ENCODE measurements at places on chromosomes 2 and 18.
A peak's percentile ranks its signal among the peaks of the same experiment; 100 is the strongest.

DNA sequence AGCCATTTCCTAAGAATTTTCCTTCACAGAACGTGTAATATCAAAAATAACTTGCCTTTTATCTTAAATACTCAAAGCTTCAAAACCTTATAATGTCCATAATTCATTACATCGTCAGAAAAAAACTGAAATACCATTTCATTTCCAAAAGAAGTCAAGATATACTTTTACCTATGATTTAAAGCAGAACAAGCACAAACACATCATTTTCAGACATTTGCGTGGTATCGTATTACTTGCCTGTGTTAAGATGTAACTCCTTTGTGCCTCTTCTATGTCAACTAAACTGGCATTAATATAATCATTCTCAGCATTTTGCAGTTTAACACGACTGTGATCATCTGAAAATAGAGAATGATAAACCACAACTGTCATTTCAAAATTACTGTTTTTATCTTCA lies 47.5 kb downstream of the PTPN2 start:
- no peak for DNase-seq

DNA sequence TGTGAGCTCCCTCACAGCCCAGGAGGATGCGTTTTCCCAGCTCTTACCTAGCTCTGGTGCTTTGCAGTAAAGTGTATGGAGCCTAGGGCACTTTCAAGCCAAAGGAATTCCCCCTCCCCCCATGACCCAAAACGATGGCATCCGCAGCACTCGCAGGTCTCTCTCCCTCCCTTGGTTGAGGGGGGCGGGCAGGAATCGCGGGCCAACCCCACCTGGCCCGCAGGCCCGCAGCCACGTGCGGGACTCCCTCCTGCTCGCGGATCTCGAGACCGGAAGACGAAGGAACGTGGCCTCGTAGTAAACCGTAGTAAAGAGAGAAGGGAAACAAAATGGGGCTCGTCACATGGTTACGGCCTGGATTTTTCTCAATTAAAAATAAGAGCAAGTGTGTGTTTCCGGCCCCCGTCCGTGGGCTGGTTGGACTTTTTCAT lies 8.5 kb downstream of the IRS1 start:
- no peak for DNase-seq

GRCh38 chr2:1628893-1629292 lies 115.4 kb downstream of the PXDN start:
- DNase-seq: no peak

DNA sequence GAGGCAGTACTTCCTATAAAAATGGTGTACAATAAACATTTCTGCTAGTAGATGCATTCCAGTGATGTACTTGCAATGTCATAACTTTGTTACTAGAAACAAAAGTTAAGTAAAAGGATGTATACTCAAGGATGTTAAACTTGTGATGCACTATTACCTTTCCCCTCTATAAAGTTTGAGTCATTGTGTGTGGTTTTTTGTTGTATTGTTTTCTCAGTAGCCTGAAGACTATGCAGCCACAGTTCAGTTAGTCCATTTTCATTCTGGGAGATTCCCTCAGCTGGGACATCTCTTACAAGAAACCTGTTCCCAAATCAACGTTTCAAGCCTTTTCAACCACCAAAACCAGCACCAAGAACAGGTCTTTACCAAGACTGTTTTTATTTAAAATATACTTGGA lies 5.6 kb downstream of the ATP5MC3 start:
- no peak for DNase-seq

DNA sequence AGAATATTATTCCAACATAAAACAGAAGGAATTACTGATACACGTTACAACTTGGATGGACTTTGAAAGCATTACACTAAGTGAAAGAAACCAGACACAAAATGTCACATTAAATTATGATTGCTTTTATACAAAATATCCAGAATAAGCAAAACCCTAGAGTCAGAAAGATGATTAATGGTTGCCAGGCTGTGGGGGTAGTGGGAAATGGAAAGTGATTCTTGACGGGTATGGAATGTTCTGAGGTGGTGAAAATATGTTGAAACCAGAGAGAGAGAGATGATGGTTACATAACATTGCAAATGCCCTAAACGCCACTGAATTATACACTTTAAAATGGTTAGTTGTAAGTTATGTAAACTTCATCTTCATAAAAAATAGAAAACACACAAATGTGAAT lies 1057.2 kb upstream of the TMEFF2 start:
- no peak for DNase-seq

DNA sequence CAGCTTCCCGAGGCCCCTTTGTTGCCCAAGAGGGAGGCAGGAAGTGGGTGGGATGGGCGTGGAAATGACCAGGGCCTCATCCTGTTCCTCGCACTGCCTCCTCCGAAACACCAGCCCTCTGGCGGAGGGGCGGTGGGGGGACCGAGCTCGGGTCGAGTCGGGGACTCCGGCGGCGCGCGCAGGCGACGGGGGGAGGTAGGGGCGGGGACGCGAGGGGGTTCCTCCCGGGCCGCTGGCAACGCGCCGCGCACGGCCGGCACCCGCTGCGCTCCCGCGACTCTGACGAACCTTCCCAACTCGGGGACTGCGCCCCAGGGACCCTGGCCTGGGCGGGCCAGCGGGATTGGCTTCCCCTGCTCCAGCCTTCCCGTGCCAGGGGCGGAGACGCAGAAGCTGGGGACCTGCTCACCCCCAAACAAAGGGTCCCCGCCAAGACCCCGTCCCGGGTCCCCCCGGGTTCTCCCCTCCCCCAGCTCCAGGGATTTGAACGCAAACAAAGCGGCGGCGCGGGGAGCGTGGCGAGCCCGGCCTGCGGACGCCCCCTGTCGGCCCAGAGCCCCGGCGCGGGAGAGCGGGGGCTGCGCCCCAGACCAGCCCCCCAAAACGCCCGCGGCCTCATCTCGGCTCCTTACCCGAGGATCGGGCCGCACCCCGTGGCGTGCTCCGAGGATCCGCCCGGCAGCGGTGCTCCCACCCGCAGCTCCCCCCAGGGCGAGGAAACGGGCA lies 1.2 kb downstream of the SEMA4C start:
- peak; percentile 37 for DNase-seq

- DNase-seq: no peak
These were observed 636.1 kb upstream of the KLHL29 start for GRCh38 chr2:22748909-22749308.

DNA sequence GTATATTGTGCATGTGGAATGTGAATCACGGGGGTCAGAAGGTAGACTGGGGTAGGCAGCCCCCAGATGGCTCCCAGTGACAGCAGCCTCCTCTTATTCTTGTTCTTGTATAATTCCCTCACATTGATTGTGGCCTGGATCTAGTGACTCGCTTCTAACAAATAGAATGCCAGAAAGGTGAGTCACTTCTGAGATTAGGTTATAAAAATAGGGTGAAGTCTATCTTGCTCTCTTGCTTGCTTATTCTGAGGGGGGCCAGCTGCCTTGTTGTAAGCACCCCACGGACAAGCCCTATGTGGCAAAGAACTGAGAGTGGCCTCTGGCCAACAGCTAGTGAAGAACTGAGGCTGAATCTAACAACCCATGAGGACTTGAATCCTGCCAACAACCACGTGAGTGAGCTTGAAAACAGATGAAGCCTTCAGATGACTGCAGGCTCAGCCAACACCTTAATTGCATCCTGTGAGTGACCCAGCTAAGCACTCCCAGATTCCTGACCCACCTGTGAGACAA lies 15.6 kb upstream of the RMND5A start:
- peak; percentile 39 for DNase-seq

GRCh38 chr2:126999106-126999756 lies 100.5 kb downstream of the TEX51 start:
- DNase-seq: no peak

DNA sequence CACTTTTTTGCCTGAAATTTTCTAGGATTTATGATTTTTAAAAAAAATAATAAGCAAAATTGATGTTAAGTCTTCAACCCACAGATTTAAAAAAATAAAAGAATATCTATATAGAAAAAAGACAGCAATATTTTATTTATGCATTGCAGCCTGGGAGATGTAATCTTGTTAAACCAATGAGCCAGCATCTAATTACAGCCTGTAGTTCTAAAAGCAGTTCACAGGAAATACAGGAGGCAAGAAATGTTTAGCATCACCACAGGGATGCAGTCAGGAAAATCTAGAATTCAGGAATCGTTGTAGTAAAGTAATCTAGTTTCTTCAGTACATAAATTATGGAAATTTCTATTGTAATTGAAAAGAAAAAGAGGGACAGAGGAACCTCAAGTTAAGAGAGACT lies 17.2 kb downstream of the UGGT1 start:
- DNase-seq: no peak

DNA sequence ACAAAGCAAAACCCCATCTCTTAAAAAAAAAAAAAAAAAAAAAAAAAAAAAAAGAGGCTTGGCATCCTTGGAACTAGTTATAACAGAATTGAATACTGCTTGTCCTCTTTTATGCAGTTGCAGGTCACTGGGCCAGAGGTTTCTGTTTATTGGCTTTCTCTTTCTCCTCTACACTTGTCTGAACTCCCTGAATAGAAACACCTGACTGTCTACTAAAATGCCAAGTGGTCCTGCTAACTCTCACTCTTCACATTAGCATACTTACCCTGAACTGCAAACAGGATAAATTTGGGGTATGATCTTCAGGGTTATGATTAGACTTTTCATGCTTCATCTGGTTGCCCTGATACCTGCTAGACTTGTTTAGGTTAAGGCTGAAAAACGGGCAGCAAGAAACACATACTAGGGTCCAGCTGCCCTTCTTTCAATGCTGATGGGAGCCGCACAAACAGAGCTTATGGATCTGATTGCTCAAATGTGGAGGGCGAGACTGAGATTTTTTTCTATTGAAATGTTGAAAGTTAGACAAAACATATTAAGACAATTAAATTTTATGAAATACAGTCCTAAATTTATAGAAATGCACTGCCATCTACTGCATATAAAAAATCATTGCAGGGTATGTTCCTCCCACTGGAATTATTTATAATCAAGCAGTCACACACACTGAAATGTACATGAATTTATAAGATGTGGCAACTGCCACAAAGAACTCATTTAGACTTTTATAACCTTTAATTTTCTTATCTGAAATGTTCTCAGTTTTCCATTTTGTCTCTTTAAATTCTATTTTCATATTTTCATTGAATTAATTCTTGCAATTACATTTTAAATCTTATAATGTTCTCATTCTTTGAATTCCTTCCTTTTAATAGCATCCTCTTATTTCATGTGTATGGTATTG lies 40.8 kb downstream of the GTF3C3 start:
- peak; percentile 2 for DNase-seq

DNA sequence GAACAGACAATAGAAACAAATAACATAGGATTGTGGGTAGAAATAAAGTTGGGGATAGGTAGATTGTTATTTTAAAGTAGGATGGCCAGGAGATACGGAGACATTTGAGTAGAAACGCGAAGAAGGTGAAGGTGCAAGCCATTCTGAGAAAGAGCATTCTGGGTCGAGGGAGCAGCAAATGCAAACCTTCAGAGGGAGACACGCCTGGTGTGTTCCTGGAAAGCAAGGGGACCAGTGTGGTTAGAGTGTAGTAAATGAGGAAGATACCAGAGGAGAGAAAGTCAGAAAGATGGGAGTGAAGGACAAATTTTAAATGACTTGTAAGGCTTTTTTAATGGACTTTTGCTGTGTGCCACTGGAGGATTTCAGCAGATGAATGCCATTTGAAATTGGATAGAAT lies 1.7 kb downstream of the CYP20A1 start:
- no peak for DNase-seq

- DNase-seq: no peak
These were observed 103.2 kb downstream of the PIEZO2 start for GRCh38 chr18:11046140-11046539.

GRCh38 chr2:173654896-173655265 lies 300.2 kb downstream of the CDCA7 start:
- DNase-seq: no peak

- no peak for DNase-seq
These were observed 818 bp upstream of the IKZF2 start for GRCh38 chr2:213152065-213152794.

DNA sequence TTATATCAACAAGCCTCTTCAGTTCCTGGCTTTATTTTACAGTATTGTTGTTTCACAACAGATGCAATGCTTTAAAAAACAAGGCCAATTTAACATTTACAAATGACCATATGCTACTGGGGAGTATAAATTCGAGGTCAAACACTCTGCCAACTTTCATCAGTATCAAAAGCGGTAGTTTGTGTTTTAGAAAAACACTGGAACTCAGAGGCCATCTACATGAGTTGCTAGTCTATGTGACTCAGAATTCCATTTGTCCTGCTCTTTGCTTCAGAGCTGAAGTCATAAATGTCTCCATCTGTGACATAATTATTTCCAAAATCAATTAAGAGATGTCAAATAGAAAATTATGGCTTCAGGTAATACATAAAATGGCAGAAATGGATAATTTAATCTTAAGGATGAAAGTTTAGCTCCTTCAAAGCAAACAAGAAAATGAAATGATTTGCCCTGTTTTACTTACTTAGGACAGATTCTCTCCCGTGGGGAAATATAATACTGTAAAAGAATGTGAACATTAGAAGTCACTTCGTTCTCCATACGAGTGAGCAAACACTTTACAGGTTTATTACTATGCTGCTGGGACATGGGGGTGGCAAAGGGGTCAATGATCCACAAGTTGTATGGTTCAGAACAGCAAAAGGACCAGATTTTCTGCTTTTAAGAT lies 3.7 kb downstream of the MEX3C start:
- DNase-seq: peak; percentile 27

DNA sequence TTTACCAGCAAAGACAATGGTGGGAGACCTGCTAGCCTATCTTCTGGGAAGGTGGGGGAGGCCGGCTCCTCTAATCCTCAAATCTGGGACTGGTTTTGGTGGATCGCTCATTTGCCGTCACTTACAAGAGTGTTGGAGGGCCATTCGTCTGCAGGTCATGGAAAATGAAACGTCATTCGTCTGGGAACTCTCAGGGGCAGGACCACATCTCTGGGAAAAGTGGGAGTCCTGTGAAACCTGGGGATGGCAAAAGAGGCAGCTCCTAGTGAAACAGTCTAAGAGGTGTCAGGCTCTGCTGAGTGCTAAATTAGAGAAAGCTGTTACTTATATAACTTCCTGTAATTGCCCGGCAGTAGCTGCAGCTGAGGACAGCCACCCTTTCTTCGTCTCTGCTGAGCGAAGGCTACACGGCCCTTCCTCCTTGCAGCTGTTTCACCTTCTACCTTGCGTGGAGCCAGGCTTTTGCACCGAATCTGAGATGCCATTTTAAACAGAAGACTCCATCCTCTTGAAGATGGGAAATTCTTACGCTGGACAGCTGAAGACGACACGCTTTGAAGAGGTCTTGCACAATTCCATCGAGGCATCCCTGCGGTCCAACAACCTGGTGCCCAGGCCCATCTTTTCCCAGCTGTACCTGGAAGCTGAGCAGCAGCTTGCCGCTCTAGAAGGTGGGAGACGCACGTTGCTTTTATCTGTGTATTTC lies 22.4 kb downstream of the GREB1 start:
- DNase-seq: no peak

- no peak for DNase-seq
These were observed 138.5 kb downstream of the RBMS1 start for GRCh38 chr2:160355080-160355479.

DNA sequence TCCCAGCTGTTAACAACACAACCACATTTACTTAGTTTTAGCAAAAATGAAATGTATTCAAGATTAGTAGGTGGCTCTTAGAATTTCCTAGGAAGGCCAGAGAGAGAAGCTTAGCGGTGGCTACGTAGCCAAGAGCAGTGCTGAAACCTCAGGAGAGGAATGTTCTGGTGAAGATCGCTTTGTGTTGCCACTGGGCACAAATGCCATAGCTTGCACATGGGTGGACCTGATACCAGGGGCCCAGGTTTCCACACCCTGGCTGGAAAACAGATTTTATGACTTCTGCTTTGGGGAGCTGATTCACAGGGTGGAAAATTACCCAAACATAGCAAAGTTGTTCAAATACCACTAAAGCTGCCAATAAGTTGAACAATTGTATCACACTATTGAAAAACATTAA lies 43.4 kb downstream of the THUMPD2 start:
- DNase-seq: no peak
